ENCODE measurements at places on chromosomes 5 and 9.

GRCh38 chr5:67808340-67808739 lies 407.2 kb upstream of the PIK3R1 start:
- DNase-seq = no peak

DNA sequence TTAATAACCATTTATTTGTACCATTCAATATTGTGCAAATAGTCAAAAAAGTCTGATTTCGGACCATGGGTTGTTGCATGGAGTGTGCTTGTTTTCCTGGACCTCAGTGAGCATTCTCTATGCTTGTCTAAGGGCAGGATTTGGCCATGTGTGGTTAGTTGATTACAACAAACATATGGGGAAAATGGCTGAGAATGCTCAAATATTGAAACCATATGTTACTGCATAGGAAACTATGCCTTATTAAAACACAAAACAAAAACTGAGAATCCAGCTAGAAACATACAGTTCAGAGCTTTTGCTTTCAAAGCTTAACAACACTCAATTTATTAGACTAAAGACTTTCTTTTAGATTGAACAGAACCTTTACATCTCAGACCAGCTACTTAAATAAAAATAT lies 928.3 kb downstream of the NR2F1-AS1 start:
- DNase-seq = no peak

- no peak for DNase-seq
These were observed 102.3 kb downstream of the ENTREP1 start for GRCh38 chr9:69427286-69427685.

DNA sequence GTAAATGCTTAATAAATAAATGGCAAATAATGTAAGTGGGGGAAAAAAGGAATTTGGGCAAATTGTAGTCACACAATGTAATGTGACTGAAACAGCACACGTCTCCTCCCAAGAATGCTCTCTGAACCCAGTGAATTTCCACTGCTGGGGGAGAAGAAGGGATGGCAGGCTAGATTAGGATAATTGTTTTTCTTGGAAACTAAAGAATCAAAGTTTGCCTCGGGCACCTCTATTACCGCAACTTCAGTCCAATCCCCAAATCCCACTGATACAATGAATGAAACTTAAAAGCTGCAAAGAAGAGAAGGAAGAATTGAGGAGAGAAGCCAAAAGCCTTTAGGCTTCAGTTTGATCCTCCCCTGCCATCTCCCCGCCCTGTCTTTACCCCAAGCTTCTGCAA lies 423.2 kb upstream of the PAPPA start:
- DNase-seq = no peak

- no peak for DNase-seq
These were observed 2.7 kb downstream of the EEIG1 start for GRCh38 chr9:127977884-127978647.

GRCh38 chr5:1068204-1068894 lies 43.5 kb downstream of the SLC12A7 start:
- DNase-seq = no peak

DNA sequence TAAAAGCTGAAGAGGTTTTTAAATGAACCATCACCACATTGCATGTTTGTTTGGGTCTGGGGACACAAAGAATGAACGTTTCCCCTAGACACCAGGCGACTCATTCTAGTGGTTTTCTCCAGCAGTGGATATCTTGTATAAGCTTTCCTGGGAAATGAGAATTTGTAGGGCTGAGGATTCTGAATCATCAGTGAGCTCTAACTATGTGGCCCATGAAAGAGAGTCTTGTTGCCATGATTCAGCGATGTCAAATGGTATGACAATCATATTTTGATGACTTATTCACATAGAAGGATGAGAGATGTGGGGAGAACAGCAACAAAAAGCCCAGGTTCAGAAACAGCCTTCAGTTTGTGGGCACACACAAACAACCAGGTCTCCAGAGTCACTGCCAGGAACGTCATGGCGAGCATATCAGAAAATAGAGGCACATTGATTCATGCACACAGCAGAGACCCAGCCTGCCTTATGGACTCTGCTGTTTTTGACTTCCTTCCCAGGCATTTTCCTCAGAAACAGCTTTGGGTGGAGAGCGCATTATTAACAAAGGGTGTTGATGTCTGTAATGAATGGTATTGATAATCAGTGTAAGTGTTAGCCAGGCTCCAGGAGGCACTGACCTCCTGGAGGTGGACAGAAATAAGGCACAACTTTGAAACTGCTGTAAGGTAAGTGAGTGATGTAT lies 13.3 kb downstream of the ZNF474 start:
- DNase-seq = no peak
